ENCODE measurements at places on chromosomes 3 and 15.

DNA sequence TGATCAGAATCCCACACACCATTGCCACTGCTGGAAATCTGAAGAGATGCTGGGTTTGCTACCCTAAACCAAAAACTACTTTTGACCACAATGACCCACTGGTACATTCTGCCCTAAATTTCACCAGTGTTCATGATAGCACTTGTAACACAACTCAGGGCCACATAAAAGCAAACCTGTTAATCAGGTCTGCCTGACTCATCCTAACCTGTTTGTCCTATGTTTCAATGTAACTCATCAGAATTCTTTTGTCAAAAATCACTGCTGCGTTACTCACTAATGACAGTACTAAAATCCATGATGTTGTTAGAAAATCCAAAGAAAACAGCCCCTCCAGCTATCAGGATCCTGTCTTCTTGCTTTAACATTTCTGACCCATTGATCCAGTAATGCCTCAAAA is 55.6 kb upstream of the XCR1 start:
- H3K4me3 ChIP-seq: no peak overlapping the region
- no peaks in the 10 kb centered on the region for H3K27me3 ChIP-seq
- no peak overlapping the region for H3K27ac ChIP-seq
- no peaks in the 10 kb centered on the region for H3K36me3 ChIP-seq
- H3K4me1 ChIP-seq: no peaks in the 10 kb centered on the region

GRCh38 chr3:12175844-12176453 is 17.2 kb upstream of the TIMP4 start:
- DNase-seq: peak; percentile 63
- H3K27me3 ChIP-seq: no peaks in the 10 kb centered on the region
- H3K36me3 ChIP-seq: no peaks in the 10 kb centered on the region
- no peak overlapping the region for H3K27ac ChIP-seq

GRCh38 chr3:117998071-117998470 is 1036.6 kb downstream of the IGSF11 start:
- no peak overlapping the region for H3K27ac ChIP-seq
- H3K4me3 ChIP-seq: no peak overlapping the region
- H3K4me1 ChIP-seq: peaks cover 12% of the 10 kb centered on the region
- peak; percentile 84 for DNase-seq
- no peaks in the 10 kb centered on the region for H3K36me3 ChIP-seq

- no peaks in the 10 kb centered on the region for H3K36me3 ChIP-seq
- no peaks in the 10 kb centered on the region for H3K4me1 ChIP-seq
- H3K27ac ChIP-seq: no peak overlapping the region
These were observed 14.8 kb upstream of the TMPRSS7 start for GRCh38 chr3:112019716-112020115.

GRCh38 chr3:25473246-25473645 is 45.2 kb downstream of the RARB start:
- no peak overlapping the region for H3K4me3 ChIP-seq
- peak; percentile 8 for DNase-seq
- no peak overlapping the region for H3K27ac ChIP-seq

- H3K36me3 ChIP-seq: no peaks in the 10 kb centered on the region
- no peak overlapping the region for H3K4me3 ChIP-seq
- H3K27me3 ChIP-seq: no peaks in the 10 kb centered on the region
- H3K27ac ChIP-seq: no peak overlapping the region
- no peaks in the 10 kb centered on the region for H3K4me1 ChIP-seq
- no peak for DNase-seq
These were observed 416.3 kb upstream of the MEIS2 start for GRCh38 chr15:37516621-37517020.

- no peaks in the 10 kb centered on the region for H3K27me3 ChIP-seq
- H3K36me3 ChIP-seq: no peaks in the 10 kb centered on the region
- H3K27ac ChIP-seq: no peak overlapping the region
- no peak overlapping the region for H3K4me3 ChIP-seq
- H3K4me1 ChIP-seq: no peaks in the 10 kb centered on the region
- DNase-seq: peak; percentile 30
These were observed 321.5 kb upstream of the CTNNB1 start for GRCh38 chr3:40877631-40878463.

DNA sequence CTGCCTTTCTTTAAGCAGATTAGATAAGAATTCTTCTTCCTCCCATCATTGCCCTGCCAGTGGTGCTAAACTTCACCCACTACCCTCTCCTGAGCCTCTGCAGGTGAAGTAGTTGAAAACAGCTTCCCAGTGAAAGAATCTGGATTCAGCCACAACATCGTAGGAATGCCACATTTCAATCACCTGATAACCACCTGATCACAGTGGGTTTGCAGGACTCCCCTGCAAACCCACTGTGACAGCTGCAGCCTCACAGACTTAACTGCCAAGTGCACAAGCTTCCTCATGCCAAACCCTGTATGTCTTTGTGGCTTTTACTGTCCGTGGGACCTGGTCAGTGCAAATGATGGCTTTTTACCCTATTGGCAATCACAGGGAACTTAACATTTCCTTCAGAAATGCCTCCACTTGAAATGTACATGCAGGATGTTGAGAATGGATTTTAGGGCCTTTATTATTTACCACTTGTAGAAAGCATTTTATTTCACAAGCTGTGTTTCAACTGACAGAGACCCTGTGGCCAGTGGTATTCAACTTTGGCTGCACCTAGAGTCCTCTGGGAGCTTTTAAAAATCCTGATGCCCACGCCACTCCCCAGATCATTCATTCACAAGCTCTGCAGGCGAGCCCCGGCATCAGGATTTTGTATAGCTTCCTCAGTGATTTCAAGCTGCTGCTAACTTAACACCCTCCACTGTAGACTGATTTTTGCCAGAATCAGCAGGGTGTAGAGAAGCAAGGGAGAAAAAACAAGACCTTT is 49.1 kb downstream of the OXNAD1 start:
- no peaks in the 10 kb centered on the region for H3K27me3 ChIP-seq
- peaks cover 19% of the 10 kb centered on the region for H3K36me3 ChIP-seq
- no peak overlapping the region for H3K27ac ChIP-seq
- no peak overlapping the region for H3K4me3 ChIP-seq
- DNase-seq: no peak
- H3K4me1 ChIP-seq: peaks cover 18% of the 10 kb centered on the region

GRCh38 chr15:68560501-68561113 is 18.2 kb upstream of the CORO2B start:
- H3K27me3 ChIP-seq: no peaks in the 10 kb centered on the region
- H3K4me3 ChIP-seq: no peak overlapping the region
- no peaks in the 10 kb centered on the region for H3K4me1 ChIP-seq
- no peaks in the 10 kb centered on the region for H3K36me3 ChIP-seq
- no peak for DNase-seq
- no peak overlapping the region for H3K27ac ChIP-seq

- H3K27me3 ChIP-seq: no peaks in the 10 kb centered on the region
- no peak overlapping the region for H3K4me3 ChIP-seq
- no peak for DNase-seq
These were observed 117.5 kb downstream of the APBA2 start for GRCh38 chr15:29003191-29003839.

GRCh38 chr3:26091626-26092025 is 301.7 kb downstream of the OXSM start:
- no peak overlapping the region for H3K4me3 ChIP-seq
- H3K36me3 ChIP-seq: no peaks in the 10 kb centered on the region
- no peak for DNase-seq
- H3K27me3 ChIP-seq: no peaks in the 10 kb centered on the region
- H3K4me1 ChIP-seq: no peaks in the 10 kb centered on the region

GRCh38 chr3:131233900-131234668 is 147.5 kb upstream of the NUDT16 start:
- no peak overlapping the region for H3K27ac ChIP-seq
- no peaks in the 10 kb centered on the region for H3K36me3 ChIP-seq
- no peak for DNase-seq
- H3K4me3 ChIP-seq: no peak overlapping the region
- H3K4me1 ChIP-seq: no peaks in the 10 kb centered on the region
- H3K27me3 ChIP-seq: no peaks in the 10 kb centered on the region

GRCh38 chr3:188274249-188274915 is 120.4 kb downstream of the LPP start:
- H3K27me3 ChIP-seq: no peaks in the 10 kb centered on the region
- peaks cover 53% of the 10 kb centered on the region for H3K4me1 ChIP-seq
- no peaks in the 10 kb centered on the region for H3K36me3 ChIP-seq
- H3K27ac ChIP-seq: no peak overlapping the region
- peak; percentile 31 for DNase-seq

GRCh38 chr3:117184574-117184973 is 475.0 kb downstream of the TUSC7 start:
- peak overlapping the region; percentile 44 for H3K27ac ChIP-seq
- H3K4me3 ChIP-seq: peak overlapping the region; percentile 7
- peak; percentile 83 for DNase-seq
- H3K27me3 ChIP-seq: no peaks in the 10 kb centered on the region
- peaks cover 18% of the 10 kb centered on the region for H3K4me1 ChIP-seq
- no peaks in the 10 kb centered on the region for H3K36me3 ChIP-seq

GRCh38 chr15:88300861-88301260 is 44.3 kb upstream of the NTRK3 start:
- H3K4me1 ChIP-seq: no peaks in the 10 kb centered on the region
- peaks cover 23% of the 10 kb centered on the region for H3K27me3 ChIP-seq
- H3K4me3 ChIP-seq: no peak overlapping the region
- no peak overlapping the region for H3K27ac ChIP-seq
- DNase-seq: no peak

- H3K36me3 ChIP-seq: no peaks in the 10 kb centered on the region
- no peak for DNase-seq
- peaks cover 18% of the 10 kb centered on the region for H3K27me3 ChIP-seq
- H3K4me3 ChIP-seq: no peak overlapping the region
- no peaks in the 10 kb centered on the region for H3K4me1 ChIP-seq
- H3K27ac ChIP-seq: no peak overlapping the region
These were observed 10.6 kb upstream of the BTBD1 start for GRCh38 chr15:83077491-83078230.

GRCh38 chr15:92662762-92663161 is 7.2 kb upstream of the FAM174B start:
- 0 out of 2 replicates have a peak, but pooled peaks cover 4% of the 10 kb centered on the region for H3K4me1 ChIP-seq
- H3K36me3 ChIP-seq: no peaks in the 10 kb centered on the region
- no peak overlapping the region for H3K4me3 ChIP-seq
- no peak overlapping the region for H3K27ac ChIP-seq
- H3K27me3 ChIP-seq: peaks cover 6% of the 10 kb centered on the region
- no peak for DNase-seq

DNA sequence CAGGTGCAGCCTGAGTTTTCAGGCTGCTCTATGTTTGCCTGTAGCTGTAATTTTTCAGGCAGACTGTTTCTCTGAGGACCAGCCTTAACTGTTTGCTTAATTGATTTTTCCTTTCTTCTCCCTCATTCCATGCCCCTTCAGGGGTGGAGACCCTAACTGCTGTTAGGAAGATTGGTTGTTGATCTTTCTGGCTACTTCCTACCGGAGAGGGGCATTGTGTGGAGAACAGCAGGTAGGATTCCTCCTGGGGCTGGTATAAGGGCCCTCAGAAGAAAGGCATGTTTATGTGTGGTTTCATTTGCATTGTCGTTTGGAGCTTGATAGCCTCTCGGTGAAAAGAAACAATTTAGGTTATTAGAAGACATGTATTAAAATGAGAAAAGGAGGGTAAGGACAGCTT is 56.9 kb upstream of the GOLGA6L2 start:
- H3K4me3 ChIP-seq: no peak overlapping the region
- DNase-seq: no peak
- H3K4me1 ChIP-seq: no peaks in the 10 kb centered on the region
- H3K27me3 ChIP-seq: no peaks in the 10 kb centered on the region
- H3K36me3 ChIP-seq: no peaks in the 10 kb centered on the region
- H3K27ac ChIP-seq: no peak overlapping the region

DNA sequence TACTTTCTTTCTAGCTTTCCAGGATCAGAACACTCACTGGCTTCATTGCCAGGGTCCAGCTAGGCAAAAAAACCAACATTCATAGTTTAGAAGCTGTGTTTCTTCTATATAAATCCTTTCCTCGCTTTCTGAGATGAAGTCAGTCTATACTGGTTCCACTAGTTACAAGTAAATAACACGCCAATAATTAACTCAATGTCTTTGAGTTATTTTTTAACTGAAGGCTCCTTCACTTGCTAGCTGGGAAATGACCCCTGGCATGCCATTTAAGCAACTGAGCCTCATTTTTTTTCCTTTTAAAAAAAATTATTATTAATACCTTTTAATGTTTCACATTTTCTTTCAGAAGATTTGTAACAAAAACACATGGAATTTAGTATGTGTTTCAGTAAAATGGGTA is 2.1 kb upstream of the CCDC174 start:
- 0 out of 2 replicates have a peak, but pooled peaks cover 3% of the 10 kb centered on the region for H3K36me3 ChIP-seq
- H3K4me3 ChIP-seq: no peak overlapping the region
- H3K4me1 ChIP-seq: peaks cover 21% of the 10 kb centered on the region
- DNase-seq: no peak
- H3K27ac ChIP-seq: no peak overlapping the region
- no peaks in the 10 kb centered on the region for H3K27me3 ChIP-seq

DNA sequence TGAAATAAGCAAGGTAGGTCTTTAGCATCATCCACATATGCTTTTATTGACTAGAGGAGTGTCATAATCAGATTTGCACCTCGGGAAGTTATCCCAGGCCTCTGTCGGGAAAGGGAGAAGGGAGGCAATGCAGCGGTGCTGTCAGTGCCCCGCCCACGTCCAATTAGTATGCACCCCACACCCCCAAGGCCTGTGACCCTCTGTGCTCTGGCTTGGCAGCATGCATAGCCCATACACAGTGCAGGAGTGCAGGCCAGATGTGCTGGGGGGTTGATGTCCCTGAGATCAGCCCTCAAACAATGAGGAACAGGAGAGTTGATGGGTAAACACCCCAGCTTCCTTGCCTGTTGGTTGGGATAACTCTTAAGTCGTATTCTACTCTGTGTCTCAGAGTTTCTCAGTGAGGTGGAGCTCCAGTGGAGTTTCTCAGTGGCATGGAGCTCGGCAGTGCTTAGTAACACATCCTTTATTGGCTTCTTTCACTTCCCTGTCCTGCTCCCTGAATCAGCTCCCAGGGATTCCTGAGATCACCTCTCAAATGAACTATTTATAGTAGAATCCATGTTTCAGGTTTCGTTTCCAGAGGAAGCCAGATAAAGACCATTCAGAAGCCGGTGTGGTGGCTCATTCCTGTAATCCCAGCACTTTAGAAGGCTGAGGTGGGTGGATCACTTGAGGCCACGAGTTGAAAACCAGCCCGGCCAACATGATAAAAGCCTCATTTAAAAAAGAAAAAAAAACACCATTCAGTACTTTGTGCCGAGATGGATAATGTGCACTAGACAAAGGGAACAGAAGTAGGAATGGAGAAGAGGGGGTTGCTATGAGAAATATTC is 26.7 kb upstream of the NDUFB4 start:
- H3K4me3 ChIP-seq: no peak overlapping the region
- no peak for DNase-seq
- no peak overlapping the region for H3K27ac ChIP-seq

DNA sequence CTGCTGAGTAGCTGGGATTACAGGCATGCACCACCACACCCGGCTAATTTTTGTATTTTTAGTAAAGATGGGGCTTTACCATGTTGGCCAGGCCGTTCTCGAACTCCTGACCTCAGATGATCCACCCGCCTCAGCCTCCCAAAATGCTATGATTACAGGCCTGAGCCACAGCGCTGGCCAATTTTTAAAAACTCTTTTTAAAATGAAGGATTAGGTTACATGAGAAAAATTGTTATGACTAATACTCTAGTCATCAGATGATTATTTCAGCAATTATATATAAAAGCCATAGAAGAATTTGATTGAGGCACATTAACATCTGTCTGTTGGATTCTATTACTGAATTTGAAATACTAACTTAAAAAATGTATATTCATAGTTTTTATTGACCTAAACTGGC is 134.1 kb upstream of the MNS1 start:
- H3K36me3 ChIP-seq: no peaks in the 10 kb centered on the region
- H3K27me3 ChIP-seq: no peaks in the 10 kb centered on the region
- H3K27ac ChIP-seq: no peak overlapping the region
- DNase-seq: peak; percentile 44

Measured in GM23248 (cell line).